ENCODE measurements at places on chromosomes 6 and 20. TPM values are rescaled to one million over a fixed set of nuclear protein-coding genes. Genes with fewer than 3 reads are reported as not detected.

DNA sequence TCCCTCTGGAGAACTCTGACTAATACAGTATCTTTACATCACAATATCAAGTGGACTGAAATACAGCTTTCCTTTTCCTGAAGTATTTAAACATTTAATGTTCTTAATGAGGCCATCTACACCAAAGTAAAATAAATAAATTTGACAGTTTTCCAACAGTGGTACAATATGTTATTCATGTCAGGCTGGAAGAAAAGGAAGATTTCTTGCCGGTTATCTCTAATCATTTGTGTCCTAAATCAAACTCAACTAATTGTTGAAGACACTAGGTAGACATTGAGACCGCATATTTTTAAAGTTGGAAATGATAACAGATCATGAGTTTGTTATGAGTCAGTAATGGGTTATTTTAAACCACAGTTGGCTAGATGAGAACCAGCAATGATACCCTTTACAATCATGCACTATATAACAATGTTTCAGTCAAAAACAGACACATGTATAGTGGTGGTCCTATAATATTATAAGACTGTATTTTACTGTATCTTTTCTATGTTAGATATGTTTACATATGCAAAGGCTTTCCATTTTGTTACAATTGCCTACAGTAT, 241.6 kb downstream of the LMBRD1 start:
- H3K4me1 ChIP-seq, result no peaks in the 10 kb centered on the region
- no peak overlapping the region for H3K4me3 ChIP-seq
- H3K27me3 ChIP-seq, result no peaks in the 10 kb centered on the region
- no peak overlapping the region for H3K27ac ChIP-seq

DNA sequence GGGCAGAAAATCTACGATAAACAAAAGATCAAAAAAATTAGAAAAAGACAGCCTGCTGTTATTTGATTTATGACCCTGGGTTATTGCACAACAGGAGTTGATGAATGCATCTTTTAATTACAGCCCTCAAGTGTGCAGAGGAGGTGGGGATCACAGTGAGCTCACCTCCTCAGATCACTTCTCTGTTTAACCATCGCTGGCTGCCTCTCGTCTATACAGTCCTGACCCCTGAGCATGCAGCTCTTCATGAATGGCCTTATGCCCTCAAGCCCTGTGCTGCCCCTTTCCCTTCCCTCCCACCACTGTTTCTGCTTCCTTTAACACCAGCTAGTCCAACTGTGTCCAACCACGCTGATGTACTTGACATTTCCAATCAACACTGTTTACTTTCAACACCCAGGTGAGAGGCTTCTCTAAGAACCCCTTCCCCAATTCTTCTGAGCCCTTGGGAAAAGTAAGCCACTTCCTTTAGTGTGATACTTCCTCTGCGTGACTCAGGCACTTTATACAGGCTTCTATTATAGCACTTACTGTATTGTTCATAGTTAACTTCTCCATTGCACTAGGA, 60.6 kb upstream of the RIPOR2 start:
- no peak overlapping the region for H3K4me3 ChIP-seq
- no peaks in the 10 kb centered on the region for H3K4me1 ChIP-seq
- H3K27ac ChIP-seq, result no peak overlapping the region

DNA sequence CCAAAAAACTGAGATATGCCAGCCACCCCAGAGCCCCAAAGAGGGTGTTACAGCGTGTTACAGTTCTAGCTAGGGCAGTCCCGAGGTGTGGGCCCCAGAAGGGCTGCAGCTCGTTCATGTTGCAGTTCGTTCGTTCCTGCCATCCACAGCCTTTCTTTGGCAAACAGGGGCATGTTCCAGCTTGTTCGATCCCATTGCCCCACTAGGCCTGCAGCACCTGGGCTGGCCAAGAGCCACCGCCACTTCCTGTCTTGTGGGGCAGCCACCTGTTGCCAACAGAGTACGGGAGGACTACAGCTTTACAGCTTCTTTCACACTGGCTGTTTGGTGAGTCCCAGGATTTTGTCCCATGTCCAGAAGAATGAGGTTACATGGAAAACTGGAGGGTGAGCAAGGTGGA, 198.1 kb downstream of the MMUT start:
- H3K36me3 ChIP-seq, result no peaks in the 10 kb centered on the region
- H3K27ac ChIP-seq, result no peak overlapping the region
- DNase-seq, result no peak
- H3K27me3 ChIP-seq, result no peaks in the 10 kb centered on the region
- no peaks in the 10 kb centered on the region for H3K4me1 ChIP-seq

Gene SNAI1
- total RNA-seq, result 0.28 TPM

Data from liver (tissue), 10 donors.